ENCODE measurements at places on chromosomes 4 and X.

DNA sequence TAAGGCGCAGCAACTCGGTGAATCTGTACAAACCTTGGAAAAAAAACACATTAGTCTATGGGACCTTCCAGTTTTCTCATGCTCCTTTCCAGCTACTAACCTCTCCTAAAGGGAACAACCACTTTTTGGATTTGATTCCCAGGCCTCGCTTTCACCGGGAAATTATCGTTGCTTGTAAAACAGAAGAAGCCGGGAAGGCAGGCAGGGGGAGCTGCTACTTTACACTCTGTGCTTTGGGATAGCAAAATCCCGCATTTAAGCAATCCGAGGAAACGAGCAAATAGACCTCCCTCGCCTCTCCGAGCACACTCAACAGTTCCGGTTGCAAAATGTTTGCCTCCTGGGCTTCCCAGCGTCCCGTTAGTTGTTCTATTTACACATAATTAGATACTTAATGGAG is 1.2 kb downstream of the CD38 start:
- no peak for DNase-seq

- DNase-seq, result no peak
These were observed 3.3 kb upstream of the GASK1B start for GRCh38 chr4:158176108-158176507.

GRCh38 chr4:64497491-64497890 is 88.2 kb upstream of the TECRL start:
- no peak for DNase-seq

DNA sequence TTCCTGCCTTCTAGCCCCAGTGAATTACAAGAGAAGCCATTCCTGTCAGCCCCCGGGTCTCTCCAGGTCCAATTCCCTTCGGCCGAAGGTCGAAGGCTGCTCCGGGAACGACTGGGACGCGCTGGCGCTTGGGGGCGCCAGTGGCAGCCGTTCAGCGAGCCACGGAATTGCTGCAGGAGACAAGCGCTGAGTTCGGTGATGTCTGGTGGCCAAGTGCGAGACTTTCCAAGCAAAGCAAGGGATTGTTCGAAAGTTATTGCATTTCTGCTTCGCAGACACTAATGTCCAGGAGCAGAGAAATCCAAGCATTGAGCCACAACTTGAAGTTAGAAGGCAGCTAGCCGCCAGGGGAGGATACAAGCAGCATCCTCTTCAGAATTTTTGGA is 1.1 kb upstream of the DKK2 start:
- peak; percentile 27 for DNase-seq

- peak; percentile 98 for DNase-seq
These were observed at the start of gene GRSF1 for GRCh38 chr4:70839589-70840093. Gene GRSF1, minus strand, starts transcription at chr4:70839890. Its CDS starts 63 bp downstream, at chr4:70839827.

DNA sequence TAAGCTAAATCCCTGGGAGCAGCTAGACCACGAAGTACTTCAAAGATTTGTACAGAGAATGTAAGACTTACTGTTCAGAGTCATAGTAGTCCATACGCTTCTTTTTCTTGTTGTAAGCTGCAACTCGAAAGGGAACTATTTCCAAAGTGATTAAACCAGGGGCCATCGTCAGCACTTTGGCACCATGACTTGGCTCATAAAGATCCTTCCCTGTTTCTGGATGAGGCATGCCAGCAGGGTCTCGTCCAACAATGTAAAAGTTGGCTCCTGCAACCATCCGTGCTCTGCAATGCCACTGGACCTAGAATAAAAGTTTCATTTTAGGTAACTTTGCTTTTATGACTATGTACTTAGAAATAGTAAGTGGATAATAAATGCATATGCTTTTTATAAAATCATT is 88.5 kb downstream of the PAPSS1 start:
- DNase-seq, result no peak

GRCh38 chrX:132704769-132705168 is 215.9 kb upstream of the MBNL3 start:
- no peak for DNase-seq

DNA sequence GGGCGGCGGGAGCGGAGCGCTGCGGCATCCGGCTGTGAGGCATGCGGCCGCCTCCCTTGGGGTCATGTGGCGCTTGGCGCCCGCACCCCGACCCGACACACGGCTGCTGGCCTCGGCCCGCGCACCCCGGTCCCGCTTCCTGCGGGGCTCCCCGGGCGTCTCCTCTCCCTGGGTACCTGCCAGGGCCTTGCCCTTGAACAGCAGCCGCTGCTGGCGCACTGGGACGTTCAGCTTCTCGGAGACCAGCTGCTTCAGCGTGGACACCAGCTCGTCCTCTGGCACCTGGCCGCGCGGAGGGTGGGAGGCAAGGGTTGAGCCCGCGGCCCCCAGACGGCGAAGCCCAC is 391 bp downstream of the UBL4A start:
- peak; percentile 58 for DNase-seq

DNA sequence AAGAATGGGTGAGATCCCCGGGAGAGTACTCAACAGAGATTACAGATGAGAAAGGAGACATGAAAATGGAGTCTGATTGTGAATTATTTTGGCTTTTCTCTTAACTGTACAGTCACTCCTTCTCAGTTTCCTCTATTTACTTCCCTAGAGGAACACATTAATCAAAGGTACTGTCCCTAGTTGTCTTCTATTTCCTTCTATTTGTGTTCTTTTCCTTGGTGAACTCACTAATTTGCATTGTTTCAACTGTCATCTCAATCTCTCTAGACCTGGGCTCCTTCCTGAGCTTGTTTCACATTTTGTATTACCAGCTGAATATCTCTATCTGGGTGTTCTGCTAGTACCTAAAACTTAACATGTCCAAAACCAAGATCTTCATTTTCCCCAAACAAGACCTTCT is 59.8 kb downstream of the ABCB7 start:
- DNase-seq, result no peak

DNA sequence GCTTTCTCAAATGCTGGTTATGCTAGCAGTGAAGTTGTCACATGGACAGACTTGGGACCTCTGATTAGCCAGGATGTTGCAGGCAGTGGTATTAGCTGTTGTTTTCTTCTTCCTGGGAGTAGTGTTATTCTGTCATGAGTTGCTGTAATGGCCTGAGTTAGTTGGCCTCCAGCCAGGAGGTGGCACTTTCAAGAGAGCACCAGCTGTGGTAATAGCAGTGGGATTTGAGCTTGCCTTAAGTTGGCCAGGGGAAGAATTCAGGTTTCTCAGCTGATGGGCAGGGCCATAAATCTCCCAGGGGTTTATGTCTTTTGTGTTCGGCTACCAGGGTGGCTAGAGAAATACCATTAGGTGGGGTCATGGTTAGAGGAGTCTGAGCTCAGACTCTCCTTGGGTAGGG is 132.6 kb downstream of the GLUD2 start:
- DNase-seq, result no peak

DNA sequence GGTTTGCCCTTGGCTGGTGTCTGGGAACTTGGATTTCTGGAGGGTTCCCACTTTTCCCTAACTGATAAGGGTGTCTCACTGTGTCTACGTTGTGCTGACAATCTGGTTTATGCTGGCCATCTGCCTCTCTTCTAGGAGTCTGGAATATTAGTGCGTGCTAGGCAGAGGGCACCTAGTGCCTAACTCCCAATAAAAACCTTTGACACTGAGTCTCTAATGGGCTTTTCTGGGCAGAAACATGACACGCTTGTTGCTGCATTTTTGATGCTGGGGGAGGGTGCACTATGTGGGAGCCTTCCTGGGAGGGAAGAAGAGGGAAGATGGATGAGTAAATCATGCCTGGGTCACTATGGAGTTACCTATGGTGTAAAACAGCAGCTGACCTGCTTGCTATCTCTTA is 16.3 kb upstream of the ZNF41 start:
- no peak for DNase-seq

- DNase-seq, result no peak
These were observed 108.6 kb downstream of the CENPC start for GRCh38 chr4:67436742-67437141.

- DNase-seq, result no peak
These were observed 26.2 kb downstream of the FBXW7 start for GRCh38 chr4:152509595-152510225.

- DNase-seq, result no peak
These were observed 1752.7 kb downstream of the PCDH7 start for GRCh38 chr4:32472918-32473317.

- no peak for DNase-seq
These were observed 48.0 kb downstream of the ARAP2 start for GRCh38 chr4:36196145-36196913.

DNA sequence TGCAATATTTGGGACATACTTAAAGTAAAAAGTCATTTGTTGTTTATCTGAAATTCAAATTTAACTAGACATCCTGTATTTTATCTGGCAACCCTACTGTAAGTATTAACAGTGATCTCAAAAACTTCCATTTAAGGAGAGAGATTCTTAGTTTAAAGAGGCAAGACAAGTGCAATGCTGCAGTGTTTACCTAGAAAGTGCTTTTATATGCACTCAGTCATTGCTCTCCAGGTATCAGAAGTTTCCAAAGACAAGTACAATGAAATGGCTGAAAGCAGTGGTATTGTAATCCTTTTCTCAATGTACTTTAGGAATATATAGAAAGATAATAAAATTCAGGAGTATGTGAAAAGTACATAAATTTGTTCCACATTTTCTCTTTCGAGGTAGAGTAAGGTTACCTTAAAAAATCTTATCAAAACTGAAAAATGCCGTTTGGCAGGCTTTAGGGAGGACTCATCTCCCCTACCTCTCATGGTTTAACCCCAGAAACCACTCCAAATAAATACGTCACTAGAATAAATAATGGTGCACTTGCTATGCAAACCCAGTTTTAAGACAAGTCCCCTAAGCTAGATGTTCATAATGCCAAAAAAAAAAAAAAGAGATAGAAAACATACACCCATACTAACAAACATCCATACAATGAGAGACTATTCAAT is 45.7 kb downstream of the ELF2 start:
- DNase-seq, result no peak

GRCh38 chrX:119398587-119398973 is 556 bp upstream of the SLC25A43 start:
- no peak for DNase-seq

DNA sequence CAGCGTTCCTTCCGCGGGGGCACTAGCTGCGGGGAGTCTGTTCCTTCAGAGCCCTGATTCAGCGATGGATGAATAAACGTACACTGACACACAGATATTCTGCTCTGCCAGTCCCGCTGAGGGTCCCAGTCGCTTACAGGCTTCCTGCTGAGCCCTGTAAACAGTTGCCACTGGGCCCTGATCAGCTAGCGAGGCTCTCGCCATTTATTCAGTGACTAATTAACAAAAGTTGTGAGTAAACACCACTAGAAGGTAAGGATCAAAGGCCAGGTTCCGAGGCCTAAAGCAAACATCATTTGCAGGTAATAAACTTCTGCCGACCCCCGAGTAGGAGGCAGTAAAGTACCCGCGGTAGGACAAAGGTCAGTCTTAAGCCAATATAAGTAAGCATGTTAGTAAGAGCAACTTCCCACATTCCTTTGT is 442.6 kb upstream of the GALNT7 start:
- DNase-seq, result no peak

DNA sequence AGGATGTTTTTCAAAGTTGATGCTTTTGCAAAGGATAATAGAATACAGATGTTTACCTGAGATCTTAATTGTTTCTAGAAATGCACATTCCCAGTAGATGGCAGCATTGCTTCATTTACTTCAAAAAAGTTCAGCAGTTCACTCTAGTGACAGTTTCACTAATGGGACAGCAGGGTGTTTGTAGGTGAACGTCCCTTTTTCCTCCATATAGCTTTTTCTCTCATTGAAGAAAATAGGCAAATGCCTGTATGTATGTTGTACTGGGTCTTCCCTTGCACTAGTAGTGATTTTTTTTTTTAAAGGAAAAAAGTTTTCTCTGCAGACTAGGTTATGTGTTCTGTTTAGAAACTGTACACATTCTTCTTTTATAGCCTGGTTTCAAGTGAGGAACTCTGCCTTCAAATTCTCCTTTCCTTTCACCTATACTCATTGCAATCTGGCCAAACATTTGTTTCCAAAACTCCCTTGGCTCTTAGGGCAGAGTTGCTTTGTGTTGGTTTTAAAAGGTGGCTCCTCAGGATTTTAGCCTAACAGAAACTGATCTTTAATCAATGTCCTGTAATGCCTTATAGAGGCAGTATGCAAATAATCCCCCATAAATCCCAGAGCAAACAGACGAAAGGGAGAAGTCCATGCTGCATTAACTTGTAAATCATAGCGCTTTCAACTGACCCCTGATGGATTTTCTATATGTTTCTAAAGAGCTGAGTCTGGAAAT is 86.3 kb downstream of the EGF start:
- peak; percentile 69 for DNase-seq

DNA sequence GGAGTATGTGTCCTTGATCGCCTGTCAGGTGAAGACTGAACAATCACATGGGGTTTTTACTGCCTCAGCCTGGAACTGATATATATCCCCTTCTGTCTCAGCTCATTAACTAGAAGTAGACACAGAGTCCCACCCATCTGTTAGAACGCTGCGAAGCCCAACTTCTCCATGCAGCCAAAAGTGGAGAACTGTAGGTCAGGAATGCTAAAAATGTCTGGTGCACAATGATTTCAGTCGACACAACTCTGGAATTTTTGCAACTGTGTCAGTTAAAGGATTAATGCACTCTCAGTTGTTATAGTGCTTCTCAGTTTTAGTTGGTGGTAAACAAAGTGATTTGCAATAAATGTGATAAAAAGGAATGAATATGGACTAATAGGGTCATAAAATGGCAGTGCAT is 287.2 kb downstream of the INPP4B start:
- no peak for DNase-seq

GRCh38 chrX:99271641-99272040 is 1138.4 kb downstream of the PCDH19 start:
- no peak for DNase-seq

GRCh38 chr4:67401902-67402301 is 143.4 kb downstream of the CENPC start:
- DNase-seq, result no peak

DNA sequence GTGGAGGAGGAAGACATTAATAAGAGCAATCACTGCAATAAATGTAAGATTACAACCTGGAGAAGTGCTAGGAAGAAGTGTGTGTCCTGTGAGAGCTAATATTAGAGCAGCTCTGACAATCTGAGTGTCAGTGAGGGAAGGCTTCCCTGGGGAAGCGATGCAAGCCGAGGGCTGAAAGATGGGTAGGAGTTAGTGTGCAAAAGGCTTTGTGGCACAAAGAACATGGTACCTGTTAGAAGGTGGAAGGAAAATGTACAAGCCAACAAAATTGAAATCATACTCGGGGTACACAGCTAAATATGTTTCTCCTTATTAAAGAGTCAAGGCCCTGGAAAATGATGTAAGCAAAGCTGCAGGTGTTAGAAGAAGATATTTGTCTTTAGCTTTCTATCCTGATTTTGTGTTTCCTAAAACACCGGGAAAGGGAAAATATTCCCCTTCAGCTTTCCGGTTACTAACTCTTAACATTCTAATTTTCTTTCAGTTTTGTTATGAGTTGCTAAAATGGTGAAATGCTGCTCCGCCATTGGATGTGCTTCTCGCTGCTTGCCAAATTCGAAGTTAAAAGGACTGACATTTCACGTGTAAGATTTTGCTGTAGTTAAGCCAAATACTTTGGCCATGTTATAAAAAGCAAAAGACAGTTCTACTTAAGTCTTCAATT is 808 bp downstream of the THAP6 start:
- no peak for DNase-seq

DNA sequence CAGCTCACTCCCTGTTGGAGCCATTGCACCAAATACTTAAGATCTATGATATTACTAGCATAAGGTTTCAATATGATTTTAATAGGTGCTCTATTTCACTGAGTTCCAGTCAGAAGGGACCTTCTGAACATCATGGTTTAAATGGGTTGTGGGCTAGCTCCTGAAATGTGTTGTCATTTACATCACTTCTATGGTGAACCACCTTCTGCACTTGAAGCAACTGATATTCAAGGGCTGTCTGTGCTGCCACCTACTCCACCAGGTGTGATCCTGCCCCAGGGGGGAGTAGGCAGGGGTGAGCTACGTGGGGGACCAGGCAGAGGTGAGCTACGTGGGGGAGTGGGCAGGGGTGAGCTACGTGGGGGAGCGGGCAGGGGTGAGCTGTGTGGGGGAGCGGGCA is 35.2 kb downstream of the RNF175 start:
- DNase-seq, result no peak

Measured in mucosa of descending colon (tissue), 3 donors.